ENCODE measurements at places on chromosomes 11 and 22.

GRCh38 chr11:36602135-36602534 is 4.1 kb upstream of the RAG2 start:
- DNase-seq, result no peak

GRCh38 chr11:118652681-118653181 is 26.7 kb downstream of the TREH start:
- DNase-seq, result no peak

DNA sequence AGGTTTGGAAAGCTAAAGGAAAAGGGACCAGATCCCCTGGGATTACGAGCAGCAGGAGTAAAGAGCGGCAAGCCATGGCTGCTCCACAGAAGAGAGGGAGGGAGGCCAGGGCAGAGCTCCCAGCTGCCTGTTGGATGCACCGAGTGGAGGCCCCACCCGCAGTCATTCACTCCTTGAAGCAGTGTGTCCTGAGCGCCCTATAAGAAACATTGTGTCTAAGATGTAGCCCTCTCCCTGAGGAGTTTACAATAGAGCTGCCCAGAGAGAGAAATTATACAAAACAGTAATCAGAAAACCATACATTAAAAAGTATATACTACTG is 54.7 kb upstream of the CSNK2A3 start:
- DNase-seq, result peak; percentile 79

DNA sequence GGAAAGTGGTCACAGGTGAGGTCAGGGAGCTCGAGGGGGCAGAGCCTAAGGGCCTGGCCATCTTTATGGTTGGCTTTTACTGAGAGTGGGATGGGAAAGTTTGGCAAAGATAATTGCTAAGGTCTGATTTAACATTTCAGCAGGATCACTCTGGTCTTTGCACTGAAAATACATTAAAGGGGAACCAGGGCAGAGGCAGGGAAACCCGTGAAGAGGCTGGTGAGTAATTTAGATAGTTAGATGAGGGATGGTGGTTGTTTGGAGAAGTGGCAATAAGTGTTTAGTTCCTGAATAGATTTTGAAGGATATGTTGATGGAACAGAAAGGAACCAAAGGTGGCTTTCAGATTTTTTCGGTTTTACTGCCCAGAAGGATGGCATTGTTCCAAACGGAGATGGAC is 50.8 kb downstream of the SCN3B start:
- no peak for DNase-seq

GRCh38 chr11:68778205-68778604 is 26.9 kb upstream of the TESMIN start:
- DNase-seq, result no peak

GRCh38 chr11:96228473-96228891 is 114.5 kb downstream of the MAML2 start:
- DNase-seq, result peak; percentile 80

- DNase-seq, result no peak
These were observed 91.1 kb downstream of the PICALM start for GRCh38 chr11:85977751-85978160.

DNA sequence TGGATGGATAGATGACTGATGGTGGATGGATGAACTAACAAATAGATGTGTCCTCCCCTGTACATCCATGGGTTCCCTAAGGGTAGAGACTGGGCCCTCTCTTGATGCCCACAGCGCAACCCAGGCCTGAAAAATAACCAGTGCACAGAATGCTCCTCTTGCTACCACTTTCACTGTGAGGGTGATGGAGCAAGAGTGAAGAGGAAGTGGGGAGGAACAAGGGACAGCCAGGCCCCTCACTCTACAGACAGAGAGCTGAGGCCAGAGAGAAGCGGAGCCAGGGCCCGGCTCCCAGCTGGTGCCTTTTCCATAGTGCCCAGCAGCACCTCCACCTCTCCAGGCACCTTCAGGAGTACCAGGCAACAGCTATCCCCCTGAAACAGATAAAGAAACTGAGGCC is 67.7 kb downstream of the THAP12 start:
- no peak for DNase-seq

DNA sequence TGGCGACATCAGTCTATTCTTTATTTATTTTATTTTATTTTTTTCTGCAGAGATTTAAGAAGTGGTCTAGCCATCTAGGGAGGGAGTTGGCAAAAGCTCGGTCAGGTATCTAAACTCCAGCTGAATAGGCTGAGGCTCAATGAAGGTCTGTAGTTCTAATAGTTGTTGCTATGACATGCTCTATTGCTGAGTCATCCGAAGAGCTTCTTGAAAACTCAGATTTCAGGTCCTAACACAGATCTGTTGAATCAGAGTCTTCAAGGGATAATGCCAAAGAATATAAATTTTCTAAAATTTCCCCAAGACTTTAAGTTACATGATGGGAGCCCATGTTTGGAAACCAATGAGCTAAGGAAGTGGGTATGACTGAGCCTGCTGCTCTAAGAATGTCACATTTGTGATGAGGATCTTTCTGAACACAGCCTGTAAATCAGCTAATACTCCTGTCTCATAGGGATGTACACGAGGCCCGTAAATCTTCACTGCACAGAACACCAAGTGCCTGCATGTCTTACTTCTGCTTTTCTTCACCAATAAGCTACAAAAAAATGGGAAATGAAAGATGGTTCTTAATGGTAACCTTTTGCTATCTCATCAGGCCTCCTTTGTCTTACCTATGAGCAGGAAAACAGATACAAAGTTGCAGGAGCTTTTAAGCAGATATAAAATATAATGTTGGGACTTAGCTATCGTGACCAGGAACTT is 901.4 kb upstream of the API5 start:
- DNase-seq, result no peak

- no peak for DNase-seq
These were observed 9.4 kb upstream of the PLEKHB1 start for GRCh38 chr11:73637012-73637411.

- peak; percentile 86 for DNase-seq
These were observed 2.9 kb downstream of the RPL3 start for GRCh38 chr22:39316440-39317083.

DNA sequence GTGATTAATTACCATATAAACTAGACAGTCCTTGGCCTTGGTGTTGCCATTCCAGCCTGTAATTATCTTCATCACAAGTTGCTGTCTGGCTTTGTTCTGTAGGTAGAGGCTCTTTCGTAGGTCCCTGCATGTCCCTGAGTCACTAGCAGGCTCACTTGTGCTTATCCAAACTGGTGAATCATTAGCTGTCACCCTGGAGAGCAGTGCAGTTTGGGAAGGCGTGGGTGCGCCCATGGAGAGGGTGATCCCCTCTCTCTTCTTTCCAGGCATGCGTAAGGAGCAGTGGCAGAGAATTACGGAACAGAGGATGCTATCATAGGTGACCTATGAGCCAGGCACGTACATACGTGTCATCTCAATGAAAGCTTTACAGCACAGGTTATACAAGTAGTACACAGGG is 11.0 kb upstream of the EHF start:
- no peak for DNase-seq

DNA sequence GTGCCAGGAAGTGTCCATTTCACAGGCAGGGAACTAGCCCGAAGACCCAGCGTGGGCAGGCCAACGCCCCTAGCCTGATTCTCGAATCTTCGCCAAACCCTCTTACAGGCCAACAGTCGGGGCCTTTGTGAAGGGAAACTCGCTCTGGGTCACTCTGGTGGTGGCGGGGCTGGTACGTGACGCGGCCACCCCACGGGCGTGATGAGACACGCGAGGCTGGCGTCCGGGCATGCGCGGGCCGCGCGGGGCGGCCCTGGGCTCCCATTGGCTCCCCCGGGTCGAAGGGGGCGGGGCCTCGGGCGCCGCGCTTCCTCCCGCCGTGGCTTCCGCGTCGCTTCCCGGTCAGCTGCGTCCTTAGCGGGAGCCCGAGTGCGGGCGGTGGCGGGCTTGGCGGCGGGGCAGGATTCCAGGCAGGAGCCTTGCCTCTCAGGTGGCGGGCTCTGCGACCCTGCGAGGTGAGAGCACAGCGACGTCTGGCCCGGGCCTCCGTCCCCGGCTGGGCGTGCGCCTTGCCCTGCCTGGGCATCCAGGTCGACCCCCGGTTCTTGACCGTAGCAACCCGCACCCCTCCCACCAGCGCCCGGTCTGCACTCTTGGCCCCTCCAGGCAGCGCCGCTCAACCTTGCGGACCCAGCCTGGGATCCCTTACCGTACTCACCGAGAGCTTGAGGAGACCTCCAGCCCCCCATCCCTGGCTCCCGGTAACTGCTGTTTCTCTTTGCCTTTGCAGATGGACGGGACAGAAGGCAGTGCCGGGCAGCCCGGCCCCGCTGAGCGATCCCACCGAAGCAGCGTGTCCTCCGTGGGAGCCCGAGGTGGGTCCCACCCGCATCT is at the start of gene FRMD8:
FRMD8 (plus strand) TSS at position 331 of the 834 bp plus-strand sequence; CDS start at position 731, 400 bp downstream.
- peak; percentile 98 for DNase-seq

GRCh38 chr11:125398994-125399640 is 96.9 kb downstream of the FEZ1 start:
- DNase-seq, result no peak

DNA sequence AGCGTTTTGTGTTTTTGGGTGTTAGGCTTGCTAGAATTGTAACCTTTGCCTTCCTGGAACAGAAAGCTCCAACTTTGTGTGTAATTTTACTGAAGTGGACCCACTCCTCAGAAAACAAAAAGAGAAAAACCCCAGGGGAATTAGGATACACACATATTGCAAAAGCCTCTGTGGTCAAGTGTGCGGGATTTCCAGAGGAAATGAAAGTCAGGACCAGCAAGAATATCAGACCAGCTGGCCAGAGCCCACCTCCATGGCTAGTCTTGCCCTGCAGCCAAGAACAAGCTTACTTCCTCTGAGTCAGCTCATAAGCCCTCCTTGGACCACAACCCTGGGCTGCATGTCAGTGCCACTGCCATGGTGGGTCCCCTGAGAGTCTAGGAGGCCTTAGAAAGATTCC is 37.0 kb upstream of the FTH1 start:
- peak; percentile 67 for DNase-seq

GRCh38 chr11:73565804-73566203 is 32.1 kb downstream of the FAM168A start:
- DNase-seq, result no peak

DNA sequence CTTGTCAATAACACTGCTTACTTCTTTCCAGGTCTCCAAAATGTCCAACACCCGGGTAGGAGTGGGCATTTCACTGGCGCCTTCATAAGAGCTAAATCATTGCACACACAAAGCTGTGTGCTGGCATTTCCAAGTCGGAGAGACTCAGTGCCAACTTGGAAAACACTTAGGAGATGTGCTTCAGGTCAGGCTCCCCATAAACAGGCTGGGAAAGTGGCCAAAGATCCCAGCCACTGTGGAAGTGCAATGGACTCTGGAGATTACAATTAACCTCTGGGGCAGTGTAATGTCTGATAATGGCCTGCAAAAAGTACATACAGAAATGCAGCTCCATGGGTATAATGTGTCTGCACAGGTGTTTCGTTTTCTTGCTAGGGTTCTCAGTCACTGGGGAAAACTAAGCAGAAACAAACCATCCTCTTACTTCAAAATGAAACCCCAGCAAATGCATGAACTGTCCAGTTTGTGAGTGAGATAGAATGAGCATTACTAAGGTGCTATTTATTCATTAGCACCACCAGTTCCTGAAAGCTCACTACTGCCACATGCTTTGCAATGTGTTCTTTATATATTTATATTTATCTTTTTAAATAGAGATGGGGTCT is 79.0 kb downstream of the ABTB2 start:
- DNase-seq, result peak; percentile 59

DNA sequence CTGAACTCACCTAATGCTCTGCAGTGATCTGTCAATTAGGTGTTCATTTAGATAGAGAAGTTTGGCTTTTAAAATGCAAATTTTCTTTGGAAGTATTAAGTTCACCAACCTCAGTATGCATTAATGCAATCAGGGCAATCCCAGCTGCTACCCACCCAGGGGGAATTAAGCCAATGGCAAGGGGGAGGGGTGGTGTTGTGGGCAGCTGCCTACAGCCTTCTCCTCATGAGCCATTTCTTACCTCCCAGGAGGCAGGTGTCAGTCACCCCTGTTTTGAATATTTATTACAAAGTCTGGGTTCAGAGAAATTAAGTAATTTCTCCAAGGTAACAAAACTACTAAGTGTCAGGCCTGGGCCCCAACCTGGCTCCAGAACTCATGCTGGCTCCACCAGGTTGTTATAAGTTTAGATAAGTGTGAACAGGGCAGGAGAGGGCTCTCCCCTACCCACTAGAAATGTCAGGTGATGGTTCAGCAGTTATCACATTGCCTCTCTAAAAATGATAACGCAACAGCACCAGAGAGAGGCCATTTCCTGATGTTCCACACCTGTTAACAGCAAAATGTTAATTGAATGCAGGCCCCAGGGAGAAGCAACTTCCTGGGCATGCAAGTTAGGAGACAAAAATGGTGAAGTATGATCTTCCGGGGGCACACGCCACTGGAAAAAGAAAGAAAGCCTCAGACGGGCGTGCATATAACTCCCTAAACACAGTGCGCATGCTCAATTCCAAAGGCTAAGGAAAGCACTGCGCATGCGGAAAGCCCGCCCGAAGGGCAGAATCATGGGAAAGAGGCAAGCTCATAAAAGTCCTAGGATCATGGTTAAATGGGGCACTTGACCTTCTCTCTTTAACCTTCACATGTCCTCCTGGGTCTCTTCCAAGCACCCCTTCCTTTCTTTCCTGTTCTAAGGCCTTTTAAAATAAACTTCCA is 35.4 kb upstream of the GNAZ start:
- no peak for DNase-seq

- DNase-seq, result no peak
These were observed 5.3 kb downstream of the BIRC3 start for GRCh38 chr11:102322560-102322959.

DNA sequence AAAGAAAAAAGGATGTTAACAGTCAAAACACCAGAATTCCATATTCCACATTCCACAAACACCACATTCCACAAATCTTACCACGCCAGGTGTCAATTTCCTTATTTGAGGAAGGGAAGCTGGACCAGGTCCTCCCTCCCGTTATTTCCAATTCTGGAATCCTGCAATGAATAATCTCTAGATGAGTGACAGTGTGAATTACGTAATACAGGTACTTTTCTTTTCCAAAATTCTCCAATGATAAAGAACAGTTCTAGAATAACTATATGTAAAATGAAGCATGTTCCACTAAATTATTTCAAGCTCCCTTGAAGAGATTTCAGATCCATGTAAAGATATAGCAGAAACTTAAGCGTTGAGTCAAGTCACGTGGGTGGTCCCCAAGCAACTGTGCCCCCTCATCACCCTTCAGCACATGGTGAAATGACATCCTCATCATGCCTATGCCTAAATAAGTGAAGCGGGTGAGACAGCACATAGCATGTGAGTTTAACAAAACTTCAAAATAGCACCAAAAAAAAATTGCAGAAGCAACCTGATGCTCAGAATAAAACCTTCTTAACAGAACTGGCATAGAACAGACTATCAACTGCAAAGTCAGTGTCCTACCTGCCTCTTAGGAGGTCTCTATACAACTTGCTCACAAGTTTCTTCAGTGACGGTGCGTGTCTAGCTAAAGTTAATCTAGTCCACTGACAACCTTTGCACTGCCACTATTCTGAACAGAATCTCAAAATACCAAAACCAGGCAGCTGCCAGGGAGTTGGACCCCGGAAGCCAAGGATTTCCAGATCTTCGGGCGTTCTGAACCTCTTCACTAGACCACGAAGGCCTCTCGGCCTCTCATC is 876 bp downstream of the NFRKB start:
- DNase-seq, result no peak

GRCh38 chr11:133829566-133829965 is 15.7 kb downstream of the SPATA19 start:
- no peak for DNase-seq

All from right cardiac atrium (tissue), 5 donors.